ENCODE measurements at places on chromosomes 5 and 9. TPM values are rescaled to one million over a fixed set of nuclear protein-coding genes. Genes with fewer than 3 reads are reported as not detected.

CORO2A gene
- total RNA-seq: 3.7 TPM

GRCh38 chr5:143217065-143217803, 186.3 kb downstream of the NR3C1 start:
- no peak for DNase-seq

EPB41L4A gene
- 29.4 TPM for total RNA-seq

DNA sequence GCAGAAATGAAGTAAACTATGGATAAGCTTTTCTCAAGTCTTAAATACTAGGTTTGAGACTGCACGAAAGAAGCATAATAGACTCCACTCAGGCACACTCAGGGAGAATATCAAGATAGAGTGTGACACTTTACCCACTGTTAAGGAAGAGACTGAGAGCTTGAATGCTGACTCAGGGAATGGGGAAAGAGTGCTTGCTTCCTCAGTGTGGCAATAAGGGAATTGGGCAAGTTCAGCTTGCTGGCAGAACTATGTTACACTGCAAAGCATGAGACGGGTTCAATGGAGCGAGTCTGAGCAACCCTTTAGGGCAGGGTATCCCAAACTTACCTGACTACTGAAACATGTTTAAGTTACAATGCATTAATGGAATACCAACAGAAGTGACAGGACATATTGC, 237.7 kb upstream of the MEF2C start:
- no peak for DNase-seq

PCDHGA12 gene
- 12.1 TPM for total RNA-seq

DNA sequence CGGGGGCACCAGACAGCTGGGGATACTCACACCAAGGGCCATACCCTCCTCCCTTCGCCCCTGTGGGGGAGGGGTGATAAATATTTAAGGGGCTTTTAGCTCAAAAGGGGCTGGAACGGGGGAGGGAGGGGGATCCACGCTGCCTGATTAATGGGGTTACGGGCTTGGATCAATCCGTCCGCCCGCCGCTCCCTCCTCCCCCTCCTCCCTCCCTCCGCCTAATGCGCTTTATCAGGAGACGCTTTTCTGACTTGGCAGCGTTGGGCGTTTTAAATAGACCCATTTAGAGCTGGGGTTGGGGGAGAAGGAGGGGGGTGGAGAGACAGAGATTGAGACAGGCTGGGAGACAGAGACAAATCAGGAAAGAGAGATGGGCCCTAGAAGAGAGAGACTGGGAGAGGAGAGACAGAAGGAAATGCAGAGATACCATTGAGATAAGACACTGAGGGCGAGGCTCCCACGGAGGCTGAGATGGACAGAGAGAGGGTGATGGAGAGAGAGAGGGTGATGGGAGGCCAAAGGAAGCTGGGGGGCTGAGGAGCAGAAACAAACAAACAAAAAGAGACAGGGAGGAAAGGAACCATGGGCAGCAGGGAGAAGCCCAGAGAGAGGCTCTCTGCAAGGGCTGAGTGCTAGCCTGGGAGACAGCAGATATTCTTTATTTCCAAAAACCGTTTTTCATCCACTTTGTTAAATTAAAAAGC, 10.3 kb downstream of the CNTFR start:
- peak; percentile 60 for DNase-seq

- no peak for DNase-seq
Observed at GRCh38 chr9:107667231-107668070, 177.9 kb upstream of the KLF4 start.

- no peak for DNase-seq
Observed at GRCh38 chr9:128153947-128154695, 4.9 kb downstream of the LCN2 start.

SMIM32 gene
- total RNA-seq: not detected

- no peak for DNase-seq
Observed at GRCh38 chr9:86445671-86446070, 91.5 kb upstream of the TUT7 start.

- DNase-seq: no peak
Observed at GRCh38 chr9:101618698-101619097, 23.9 kb upstream of the PPP3R2 start.

GRCh38 chr9:2872931-2873323, 29.0 kb upstream of the PUM3 start:
- DNase-seq: no peak

DNA sequence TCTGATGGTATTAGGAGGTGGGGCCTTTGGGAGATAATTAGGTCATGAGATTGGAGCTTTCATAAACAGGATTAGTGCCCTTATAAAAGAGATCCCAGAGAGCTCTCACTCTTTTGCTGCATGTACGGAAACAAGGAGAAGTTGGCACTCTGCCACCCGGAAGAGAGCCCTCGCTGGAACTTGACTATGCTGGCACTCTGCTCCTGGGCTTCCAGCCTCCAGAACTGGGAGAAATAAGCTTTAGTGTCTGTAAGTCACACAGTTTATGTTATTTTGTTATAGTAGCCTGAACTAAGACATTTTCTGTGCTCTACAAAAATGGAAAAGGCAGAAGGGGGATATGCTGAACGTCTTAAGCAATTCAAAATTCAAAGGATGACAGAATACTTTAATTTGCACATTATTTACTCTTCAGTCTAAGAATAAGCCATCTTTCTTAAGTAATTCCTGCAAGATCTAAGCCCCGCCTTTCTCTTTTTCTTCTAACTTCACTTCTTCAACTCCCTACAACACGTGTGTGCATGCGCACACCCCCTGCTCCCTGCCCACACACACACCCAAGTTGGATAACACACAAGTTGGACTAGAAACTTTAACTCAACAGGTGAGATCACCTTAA, 17.3 kb downstream of the NFIB start:
- no peak for DNase-seq

- DNase-seq: no peak
Observed at GRCh38 chr9:82149501-82149946, 161.0 kb downstream of the SPATA31D1 start.

DNA sequence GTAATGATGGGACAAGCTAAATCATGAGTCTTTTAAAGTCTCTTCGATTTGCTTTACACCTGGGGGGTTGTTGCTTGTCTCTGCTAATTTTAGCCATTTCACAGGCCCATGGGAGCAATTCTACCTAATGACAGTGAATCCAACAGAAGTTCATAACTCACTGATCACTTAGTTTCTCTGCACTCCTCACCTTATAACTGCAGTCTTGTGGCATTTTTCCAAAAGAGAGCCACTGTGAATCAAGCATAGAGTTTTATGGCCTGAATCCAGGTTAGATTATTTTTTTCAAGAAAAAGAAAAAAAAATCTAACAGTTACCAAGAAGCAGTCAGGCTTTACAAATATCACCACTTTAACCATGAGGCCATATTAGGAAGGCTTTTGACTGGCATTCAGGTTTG, 1.5 kb upstream of the IL7R start:
- no peak for DNase-seq

LRRC8A gene
- total RNA-seq: 67.2 TPM

DNA sequence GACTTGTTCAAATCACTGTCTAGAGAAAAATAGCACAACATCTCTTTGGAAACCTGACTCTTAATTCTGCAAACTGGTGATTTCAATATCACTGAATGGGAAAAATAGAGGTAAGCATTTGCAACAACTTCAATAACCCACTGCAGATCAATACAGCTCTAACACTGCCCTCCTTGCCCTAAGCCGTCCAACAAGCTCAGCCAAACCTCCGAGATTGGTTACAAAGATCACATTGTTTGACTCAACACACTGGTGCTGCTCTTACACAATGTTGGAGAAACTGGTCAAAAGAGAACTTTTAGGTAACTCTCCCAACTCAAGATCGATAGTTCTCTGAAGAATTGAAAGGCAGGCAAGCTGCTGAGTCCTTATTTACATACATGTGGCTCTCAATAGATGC, 150.4 kb downstream of the SPOCK1 start:
- no peak for DNase-seq

TRIM32 gene
- 22.6 TPM for total RNA-seq

LRRC19 gene
- total RNA-seq: not detected

DNA sequence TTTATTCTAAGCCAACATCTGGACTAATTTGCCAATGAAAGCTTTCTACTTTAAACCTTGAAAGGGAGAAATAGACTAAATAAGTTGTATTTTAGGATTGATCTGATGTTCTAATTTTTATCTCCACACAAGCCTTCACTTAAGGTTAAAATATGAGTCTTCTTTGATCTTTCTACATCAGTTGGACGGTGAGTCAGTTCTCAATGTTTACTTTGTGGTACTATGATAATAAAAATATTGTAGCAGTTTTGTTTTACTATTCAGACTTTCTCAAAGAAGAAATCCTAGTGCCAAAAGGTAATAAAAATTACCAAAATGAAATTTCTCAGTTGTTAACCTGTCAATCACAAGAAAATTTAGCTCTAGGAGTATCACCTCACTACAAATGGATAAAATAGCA, 203.5 kb upstream of the RGMB start:
- DNase-seq: no peak

- DNase-seq: no peak
Observed at GRCh38 chr9:92720807-92721535, 43.7 kb downstream of the BICD2 start.

DNA sequence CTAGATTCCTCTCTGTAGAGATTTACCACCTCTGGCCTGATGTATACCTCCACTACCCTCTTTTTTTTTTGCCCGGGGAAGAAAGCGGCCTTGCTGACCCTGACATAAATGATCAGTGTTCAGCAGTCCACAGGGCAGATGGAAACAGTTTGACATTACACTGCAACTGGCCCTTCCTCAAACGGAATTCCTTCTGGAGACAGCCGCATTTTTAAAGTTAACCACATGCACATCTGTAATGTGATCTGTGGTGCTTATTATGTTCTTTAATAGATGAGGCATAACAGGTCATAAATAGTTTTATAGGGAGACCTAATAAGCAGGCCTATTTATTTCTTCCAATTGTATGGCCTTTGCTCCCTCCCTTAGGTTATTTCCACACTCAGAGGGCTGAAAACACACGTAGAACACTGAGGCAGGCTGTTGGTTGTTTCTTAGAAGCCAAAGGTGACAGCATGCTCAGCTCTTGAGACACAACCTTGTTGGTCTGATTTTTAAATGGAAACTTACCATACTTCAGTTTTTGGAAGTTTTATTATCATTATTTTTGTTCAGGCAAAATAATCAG, 84.0 kb upstream of the APC start:
- DNase-seq: no peak

DNA sequence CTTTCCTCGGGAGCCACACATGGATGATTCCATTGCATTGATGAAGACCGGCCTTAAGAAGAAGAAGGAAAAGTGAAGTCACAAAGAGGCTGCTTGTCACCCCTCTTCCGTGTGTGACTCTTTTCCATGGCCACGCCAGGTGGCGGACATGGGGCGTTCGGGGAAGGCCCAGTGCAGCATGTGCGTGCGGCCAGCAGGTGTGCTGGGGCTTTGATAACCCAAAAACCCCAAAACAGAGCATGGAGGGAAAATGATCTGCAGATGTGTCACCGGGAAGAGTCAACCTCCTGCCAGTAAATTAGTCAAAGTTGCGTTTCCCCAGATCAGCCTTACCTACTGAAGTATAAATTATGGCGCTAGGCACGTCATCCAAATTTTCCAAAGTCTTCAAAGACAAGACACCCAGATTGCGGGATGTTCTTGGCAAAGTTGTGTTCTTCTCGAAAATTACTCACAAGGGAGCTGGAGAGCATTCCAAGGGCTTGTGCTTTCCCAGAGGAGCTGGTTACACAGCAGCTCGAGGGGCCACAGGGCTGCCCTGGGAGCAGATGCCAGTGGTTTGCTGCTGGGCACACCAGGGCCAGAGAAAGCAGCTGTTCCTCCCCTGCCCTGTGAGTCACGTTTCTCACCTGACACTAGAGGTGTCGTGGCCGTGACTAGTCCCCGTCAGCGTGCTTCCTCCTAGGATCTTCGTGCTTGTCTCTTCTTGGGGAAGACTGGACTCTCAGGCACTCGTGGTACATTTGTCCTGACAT, 53.9 kb downstream of the IRX2 start:
- DNase-seq: no peak

GRCh38 chr5:52441768-52442167, 345.9 kb upstream of the ITGA1 start:
- DNase-seq: no peak

- no peak for DNase-seq
Observed at GRCh38 chr5:149521739-149522685, 29.2 kb downstream of the CSNK1A1 start.

DNA sequence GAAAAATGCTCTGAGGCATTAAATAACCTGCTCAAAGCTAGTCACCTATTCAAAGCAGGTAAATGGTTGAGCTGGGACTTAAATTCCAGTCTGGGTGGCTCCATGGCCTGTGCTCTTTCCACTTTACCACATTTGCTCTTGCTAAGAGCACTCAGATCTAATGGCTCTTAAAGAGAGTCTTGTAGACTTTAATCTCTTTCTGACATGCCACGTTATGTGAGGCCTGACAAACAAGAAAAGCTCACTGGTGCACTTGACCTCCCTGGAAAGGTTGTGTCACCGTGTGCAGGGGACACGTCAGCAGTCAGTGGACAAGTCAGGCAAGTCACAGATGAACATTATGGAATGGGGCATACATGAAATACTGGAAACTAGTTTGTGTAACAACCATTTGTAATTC, 129.9 kb upstream of the RPS23 start:
- no peak for DNase-seq

GRM6 gene
- not detected for total RNA-seq

GRCh38 chr9:102875687-102876086, 119.4 kb upstream of the CYLC2 start:
- DNase-seq: no peak

- DNase-seq: no peak
Observed at GRCh38 chr5:142133330-142134206, 25.0 kb downstream of the NDFIP1 start.

GRCh38 chr9:126326228-126327005, at the start of gene MVB12B:
Gene MVB12B (plus strand): TSS chr9:126326829. CDS start chr9:126326930, 101 bp downstream.
- DNase-seq: no peak

DNA sequence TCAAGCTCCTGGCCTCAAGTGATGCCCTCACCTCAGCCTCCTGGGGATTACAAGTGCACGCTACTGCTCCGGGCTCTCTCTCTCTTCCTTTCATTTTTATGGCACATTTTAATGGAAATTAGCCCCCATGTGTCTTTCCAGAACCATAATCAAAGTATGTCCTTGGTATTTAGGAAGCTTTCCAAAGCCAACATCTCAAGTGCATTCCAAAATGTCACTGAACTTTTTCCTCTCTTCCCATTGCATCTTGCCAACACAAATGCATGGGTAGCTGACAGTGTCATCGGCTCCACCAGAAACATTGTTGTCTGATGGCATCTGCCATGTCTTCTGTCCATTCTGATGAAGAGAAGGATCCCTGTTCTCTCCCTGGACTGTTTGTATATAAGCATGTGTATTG, 90.5 kb upstream of the ANXA1 start:
- no peak for DNase-seq

DNA sequence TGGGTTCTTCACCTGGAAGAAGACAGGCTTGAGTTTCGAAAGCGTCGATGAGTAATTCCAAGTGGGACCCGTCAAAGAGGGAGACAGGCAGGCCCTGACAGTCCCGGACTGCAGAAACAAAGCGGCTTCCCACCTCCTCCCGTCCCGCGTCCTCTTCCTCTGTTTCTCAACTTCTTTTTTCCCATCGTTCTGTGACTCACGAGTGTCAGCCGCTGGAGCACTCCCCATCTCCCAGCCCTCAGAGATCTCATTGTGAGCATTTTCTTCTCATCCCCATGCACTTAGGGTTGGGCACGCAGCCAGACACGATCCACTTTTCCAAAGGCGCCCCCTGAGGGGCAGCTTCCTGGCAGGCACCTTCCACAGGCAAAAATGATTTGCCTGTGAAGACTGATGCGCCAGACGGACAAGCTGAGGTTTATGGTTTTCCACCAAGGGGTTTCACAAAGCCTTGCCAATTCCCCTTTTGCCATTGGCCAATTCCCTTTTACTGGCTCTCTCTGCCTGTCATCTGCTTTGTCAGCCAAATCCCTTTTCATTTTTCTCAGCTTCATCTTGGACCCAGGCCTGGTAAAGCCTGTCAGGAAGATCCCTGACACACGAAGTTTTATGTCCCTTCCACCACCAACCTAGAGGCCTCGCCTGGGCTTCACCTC, 86.5 kb upstream of the ANKRD55 start:
- DNase-seq: peak; percentile 76

All from sciatic nerve (tissue), 2 donors.